KBM-7 (cell line): ENCODE measurements at places on chromosomes 3 and 15.

DNA sequence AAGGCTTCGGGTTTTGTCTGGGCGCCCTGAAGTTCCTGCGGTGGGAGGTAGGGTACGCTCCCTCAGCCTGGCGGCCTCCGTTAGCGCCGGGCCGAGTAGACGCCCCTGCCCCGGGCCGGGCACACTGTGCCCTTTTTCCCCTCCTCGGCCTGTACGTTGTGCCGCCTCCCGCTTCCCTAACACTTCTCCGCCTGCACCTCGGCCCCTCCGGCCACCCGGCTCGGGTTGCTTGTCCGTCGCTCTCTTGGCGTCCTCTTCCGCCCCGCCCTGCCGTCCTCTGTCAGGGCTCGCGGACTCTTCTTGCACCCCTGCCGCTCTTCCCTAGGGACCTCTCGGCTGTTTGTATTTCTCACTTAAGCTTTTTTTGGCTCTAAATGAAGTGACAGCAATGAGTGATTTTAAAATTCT lies 384 bp downstream of the KNL1 start:
- DNase-seq = no peak

DNA sequence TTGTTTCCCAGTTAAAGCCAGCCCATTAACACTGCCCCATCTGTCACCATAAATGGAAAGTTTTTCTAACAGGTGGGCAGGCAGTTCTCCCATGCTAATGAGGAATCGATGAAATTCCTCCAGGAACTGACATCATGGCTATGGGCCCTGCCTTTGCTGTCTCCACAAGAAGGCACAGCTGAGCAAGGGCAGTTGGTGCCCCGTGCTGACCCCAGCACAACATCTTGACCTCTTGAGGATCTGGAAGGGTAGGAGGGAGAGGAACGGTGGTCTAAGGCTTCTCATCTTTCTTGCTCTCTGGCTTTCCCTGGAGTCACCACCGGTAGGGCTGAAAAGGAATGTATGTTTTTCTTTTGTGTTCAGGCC lies 46.7 kb downstream of the CHCHD6 start:
- no peak for DNase-seq

GRCh38 chr3:9913601-9914000 lies 3.3 kb upstream of the IL17RC start:
- DNase-seq = no peak

GRCh38 chr15:53549697-53550305 lies 209.7 kb downstream of the WDR72 start:
- peak; percentile 15 for DNase-seq

- DNase-seq = no peak
These were observed 11.5 kb downstream of the RBPMS2 start for GRCh38 chr15:64763874-64764273.

- DNase-seq = no peak
These were observed 17.7 kb downstream of the ENTPD3 start for GRCh38 chr3:40404591-40405198.

- no peak for DNase-seq
These were observed 784.0 kb downstream of the ZPLD1 start for GRCh38 chr3:103218793-103219192.

DNA sequence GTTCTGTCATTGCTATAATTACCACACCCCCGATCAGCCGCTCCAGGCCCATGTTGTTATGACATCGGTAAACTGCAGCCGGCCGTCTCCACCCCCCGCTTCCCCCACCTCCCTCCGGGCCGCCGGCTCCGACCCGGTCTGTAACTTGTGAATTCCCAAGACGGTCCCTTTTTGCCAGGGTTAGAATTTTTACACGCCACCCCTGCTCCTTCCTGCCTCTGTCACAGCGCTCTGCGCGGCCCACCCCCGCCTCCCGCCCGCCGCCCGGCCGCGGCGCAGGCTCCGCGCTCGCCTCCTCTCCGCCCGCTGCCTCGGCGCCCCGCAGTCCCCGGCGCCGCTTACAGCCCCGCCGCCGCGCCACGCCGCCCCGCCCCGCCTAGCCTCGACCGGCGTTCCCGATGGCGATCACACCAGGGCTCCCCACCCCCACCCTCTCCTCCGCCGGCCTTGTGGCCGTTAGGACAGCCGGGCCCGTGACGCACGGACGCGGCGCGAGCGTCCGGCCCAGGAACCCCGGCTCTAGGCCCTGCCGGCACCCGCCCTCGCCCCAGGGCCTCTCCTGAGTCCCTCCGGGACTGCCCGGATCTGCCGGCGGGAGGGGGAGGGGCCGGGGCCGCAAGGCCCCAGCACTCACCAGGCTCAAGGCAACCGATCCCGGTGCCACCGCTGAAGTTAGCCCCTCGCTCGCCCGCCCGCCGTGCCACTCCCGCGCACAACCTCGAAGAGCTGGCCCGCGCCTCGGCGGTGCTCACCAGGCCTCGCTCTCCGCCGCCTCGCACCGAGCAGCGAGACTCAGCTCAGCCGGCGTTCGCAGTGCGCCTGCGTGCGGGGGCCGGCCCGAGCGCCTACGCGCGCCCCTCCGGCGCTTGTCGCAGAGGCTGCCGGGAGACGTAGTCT lies at the start of gene KPNA1:
TSS of gene KPNA1 (minus strand) at position 817 of the 897 bp plus-strand sequence. CDS start 18,374 bp downstream, outside the sequence.
- DNase-seq = peak; percentile 89

DNA sequence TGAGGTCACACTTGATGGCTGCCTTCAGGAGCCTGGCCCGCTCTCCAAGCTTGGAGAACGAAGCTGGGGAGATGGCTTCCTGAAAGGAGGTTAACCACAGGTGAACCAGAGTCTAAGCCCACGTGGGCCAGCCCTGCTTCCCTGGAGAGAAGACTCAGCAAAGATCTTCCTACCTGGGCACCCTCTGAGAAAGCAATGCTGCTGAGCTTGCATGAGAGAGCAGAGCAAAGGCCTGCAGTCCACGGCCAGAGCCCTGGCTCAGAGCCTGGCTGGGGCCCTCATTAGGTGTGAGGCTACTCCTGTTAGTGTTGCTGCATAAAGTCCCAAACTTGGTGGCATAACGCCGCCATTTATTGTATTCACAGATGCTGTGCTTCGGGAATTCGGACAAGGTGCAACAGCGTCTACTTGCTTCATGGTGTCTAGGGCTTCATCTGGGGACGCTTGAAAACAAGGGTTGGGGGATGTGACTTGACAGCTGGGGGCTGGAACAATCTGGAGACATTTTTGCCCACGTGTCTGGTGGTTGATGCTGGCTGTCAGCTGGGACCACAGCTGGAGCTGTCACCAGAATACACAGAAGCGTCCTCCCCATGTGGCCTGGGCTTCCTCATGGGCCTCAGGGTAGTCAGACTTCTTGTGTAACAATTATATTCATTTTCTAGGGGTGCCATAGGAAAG lies 87.9 kb upstream of the MEF2A start:
- peak; percentile 18 for DNase-seq

- DNase-seq = no peak
These were observed 1119.6 kb downstream of the ZPLD1 start for GRCh38 chr3:103554451-103554850.

DNA sequence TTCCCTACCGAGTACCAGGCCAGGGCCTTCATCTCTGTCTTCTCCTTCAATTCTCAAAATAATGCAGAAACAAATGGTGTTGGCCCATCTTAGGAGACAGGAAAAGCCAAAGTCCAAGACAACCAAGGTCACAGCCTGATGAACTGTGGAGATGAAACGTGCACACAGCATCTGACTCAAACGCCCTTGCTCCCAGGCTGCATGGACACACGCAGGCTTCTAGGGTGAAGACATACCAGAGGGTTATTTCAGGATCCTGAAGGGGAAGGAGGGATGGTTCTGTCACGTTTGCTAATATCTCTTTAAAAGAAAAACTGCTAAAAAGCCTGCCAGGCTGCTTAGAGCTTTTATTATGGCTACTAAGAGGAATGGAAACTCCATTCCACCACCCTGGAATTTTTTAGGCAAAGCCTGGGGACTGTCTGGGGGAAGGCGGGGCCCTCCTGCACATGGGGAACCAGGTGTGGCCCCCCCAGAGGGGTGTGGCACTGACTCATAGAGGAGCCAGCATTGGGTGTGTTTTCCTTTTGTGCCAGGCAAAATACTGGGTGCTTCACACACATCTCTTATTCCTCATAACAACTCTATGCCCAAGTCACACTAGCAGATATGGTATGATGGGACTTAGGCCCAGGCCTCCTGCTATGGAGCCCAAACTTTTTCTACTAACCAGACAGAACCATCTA lies 62.9 kb downstream of the UMPS start:
- no peak for DNase-seq

- no peak for DNase-seq
These were observed 40.6 kb upstream of the CGNL1 start for GRCh38 chr15:57335719-57336118.

- DNase-seq = no peak
These were observed 313.1 kb downstream of the SV2B start for GRCh38 chr15:91413142-91413541.

GRCh38 chr15:52682781-52683180 lies 3.6 kb upstream of the ATOSA start:
- DNase-seq = peak; percentile 54

- no peak for DNase-seq
These were observed 2.0 kb downstream of the FSTL1 start for GRCh38 chr3:120448756-120449155.

DNA sequence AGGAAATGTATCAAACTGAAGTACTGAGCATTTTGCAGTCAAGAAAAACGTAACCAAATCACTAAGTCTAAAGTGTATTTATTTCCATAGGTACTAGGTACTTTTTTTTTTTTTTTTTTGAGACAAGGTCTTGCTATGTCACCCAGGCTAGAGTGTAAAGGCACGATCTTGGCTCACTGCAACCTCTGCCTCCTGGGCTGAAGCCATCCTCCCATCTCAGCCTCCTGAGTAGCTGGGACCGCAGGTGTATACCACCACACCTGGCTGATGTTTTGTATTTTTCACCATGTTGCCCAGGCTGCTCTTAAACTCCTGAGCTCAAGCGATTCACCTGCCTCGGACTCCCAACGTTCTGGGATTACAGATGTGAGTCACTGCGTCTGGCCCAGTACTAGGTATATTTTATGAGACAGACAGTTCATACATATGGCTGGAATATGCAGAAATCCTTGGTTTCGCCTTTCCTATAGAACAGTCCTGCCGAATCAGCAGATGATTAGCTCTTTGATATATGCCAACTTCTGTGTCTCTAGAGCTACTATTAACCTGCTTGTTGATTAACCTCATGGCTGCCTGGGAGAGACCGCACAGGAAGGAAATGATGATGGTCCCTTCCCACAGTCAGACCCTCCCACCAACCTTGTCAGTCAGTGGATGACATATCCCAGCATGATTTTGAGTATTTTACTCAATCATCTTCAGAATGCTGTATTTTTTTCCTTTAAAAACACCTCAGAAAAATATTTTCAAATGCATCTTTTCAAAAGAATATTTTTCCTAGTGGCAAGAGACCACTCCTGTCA lies 32.3 kb downstream of the TMOD3 start:
- peak; percentile 62 for DNase-seq

DNA sequence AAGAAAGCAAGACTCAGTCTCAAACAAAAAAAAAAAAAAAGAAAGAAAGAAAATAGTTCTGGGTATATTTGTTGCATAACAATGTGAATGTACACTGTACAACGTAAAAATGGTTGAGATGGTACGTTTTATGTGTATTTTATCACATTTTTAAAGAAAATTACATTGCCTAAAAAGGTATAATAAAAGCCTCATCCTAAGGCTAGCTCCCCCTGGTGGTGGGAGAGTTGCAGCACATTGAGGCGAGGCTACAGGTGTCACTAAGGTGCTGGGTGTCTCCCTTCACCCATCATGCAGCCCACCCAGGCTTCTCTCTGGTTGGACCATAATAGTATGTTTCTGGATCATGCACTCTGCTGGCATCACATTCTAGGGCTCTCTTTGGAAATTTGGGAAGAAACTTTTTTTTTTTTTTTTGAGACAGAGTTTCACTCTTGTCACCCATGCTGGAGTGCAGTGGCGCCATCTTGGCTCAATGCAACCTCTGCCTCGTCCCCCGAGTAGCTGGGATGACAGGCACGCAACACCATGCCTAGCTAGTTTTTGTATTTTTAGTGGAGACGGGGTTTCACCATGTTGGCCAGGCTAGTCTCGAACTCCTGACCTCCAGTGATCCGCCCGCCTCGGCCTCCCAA lies 12.4 kb upstream of the RAB11A start:
- DNase-seq = peak; percentile 79

GRCh38 chr3:51715977-51716294 lies 9.1 kb downstream of the GRM2 start:
- no peak for DNase-seq

- peak; percentile 4 for DNase-seq
These were observed 854 bp upstream of the COL8A1 start for GRCh38 chr3:99637368-99638111.

DNA sequence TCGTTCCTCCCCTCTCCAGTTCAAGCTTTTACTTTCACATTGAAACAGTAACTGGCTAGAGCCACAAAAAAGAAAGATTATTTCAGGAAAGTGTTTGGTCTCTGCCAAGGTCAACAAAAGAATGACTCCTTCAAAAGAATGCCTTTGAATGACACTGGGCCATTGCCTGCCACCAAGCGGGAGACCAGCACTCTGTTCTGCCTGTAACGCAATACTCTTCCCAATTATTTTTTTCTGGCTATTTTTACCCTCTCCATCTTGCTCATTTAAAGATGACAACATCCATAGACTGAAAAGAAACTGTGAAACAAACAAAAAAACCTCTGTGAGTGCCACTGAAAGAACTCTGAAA lies 37.3 kb downstream of the EHHADH start:
- no peak for DNase-seq

DNA sequence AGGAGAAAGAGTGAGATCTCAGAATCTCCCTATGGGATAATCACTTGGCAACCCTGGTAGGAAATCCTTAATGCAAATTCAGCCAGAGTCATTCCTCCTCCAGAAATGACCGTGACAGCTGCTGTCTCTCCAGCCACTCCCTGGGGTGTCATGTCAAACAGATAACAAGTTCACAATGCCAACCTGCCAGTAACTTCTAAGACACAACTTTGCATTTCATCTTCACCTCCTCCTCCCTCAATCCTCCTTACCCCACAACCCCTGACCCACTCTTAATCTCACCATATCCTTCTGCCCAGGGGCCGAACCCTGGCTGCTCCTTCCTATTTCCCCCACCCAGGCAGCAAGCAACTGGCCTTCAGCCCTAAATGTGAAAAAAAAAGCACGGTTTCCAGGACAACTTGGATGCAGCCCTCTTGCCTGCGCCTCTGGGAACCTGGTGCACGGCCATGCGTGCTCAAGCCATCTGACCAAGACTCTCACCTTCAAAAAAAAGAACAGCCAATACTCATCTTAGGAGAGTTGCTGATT lies 166.0 kb downstream of the NTRK3 start:
- no peak for DNase-seq

GRCh38 chr3:16402451-16402850 lies 111.0 kb downstream of the RFTN1 start:
- DNase-seq = no peak
